ENCODE measurements at places on chromosomes 11 and 22. TPM values are rescaled to one million over a fixed set of nuclear protein-coding genes. Genes with fewer than 3 reads are reported as not detected.

DNA sequence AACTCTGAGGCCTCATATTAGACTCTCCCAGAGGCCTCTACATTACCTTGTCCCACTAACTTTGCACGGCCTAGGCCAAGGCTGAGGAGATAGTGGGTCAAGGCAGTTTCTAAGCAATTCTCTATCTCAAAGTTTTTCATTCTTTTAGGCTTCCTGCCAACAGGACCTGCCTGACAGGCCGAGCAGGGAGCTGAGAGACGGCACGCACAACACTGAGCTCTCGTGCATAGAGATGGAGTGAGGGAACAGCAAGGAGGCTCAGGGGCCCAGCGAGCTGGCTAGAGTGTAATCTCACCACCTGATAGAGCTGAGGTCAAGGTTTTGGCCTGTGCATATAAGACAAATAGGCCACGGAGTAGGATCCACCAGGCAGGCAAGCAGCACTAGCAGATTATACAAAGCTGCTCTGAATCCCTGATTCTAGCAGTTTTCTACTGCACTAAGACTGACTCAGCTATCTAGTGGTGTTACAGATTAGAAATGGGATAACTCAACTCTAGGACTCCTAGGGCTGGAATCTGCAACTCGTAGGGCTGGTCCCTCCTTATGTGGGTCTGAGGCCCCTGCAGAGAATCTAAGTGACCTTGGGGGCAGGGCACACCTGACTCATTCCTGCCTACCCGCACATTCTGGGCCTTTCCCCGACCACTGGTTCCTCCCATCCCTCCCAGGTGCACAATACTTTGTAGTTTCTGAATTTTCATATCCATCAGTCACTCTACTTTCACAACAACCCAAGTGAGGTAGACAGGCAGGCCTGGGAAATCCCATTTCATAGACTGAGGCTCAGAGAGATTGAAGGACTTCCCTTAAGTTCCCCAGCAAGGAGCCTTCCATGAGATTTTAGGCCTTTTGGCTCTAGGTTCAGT, 1.7 kb downstream of the CYB5R2 start:
- no peak for DNase-seq

The SCGB1A1 gene
- total RNA-seq: not detected

GRCh38 chr22:50673231-50674129, 857 bp downstream of the SHANK3 start:
- DNase-seq: no peak

The TKFC gene
- 50.0 TPM for total RNA-seq

The CNTF gene
- total RNA-seq: 1.8 TPM

DNA sequence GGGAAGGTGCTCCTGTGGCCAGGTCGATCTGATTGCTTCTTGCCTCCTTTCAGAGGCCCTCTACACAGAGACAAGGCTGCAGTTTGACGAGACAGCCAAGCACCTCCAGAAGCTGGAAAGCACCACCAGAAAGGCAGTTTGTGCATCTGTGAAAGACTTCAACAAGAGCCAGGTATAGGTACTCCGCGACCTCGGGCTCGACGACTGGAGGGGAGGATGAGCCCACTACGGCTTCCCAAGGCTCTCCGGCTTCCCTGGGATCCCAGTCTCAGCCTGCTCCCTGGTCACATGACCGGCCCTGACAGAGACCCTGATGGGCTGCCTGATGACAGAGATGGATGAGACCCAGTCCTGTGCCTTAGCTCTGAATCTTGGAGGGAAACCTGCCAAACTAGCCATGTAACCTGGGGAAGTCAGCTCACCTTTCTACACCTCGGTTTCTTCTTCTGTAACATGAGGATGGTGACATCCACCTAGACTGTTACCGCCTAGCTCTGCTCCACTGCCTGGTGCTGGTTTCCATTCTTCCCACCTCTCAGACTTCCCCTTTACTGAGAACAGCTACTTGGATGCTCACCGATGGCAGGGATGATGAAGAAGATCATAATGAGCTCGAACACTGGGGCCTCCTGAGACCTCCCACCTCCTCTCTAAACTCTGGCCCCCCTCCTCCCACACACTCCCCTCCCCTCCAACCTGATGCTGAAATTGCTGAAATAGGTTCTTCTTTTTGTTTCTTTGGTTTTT, 8.9 kb downstream of the RIBC2 start:
- no peak for DNase-seq

DNA sequence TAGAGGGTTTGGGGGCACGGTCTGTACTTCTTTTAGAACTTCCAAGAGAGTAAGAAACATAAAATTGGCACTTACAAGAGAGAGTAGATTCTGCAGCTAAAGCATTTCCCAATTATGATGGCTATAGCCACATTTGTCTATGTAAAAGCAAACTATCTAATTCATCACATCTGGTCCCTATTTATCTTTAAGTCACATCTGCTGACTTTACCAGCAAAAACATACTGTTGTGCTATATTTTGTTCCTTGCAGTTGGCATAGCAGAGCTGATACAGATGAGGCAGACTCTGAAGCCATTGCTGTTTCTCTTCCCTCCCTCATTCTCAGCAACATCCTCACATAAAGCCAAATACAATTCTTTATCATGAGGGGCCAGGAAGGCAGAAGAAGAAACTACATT, 1533.5 kb upstream of the RAG2 start:
- no peak for DNase-seq

The ZFPL1 gene
- 43.2 TPM for total RNA-seq

- peak; percentile 77 for DNase-seq
These were observed 1.1 kb downstream of the TM7SF2 start for GRCh38 chr11:65112546-65113360.

The TSGA10IP gene
- not detected for total RNA-seq

GRCh38 chr11:134261626-134262488, 8.5 kb downstream of the ACAD8 start:
- no peak for DNase-seq

DNA sequence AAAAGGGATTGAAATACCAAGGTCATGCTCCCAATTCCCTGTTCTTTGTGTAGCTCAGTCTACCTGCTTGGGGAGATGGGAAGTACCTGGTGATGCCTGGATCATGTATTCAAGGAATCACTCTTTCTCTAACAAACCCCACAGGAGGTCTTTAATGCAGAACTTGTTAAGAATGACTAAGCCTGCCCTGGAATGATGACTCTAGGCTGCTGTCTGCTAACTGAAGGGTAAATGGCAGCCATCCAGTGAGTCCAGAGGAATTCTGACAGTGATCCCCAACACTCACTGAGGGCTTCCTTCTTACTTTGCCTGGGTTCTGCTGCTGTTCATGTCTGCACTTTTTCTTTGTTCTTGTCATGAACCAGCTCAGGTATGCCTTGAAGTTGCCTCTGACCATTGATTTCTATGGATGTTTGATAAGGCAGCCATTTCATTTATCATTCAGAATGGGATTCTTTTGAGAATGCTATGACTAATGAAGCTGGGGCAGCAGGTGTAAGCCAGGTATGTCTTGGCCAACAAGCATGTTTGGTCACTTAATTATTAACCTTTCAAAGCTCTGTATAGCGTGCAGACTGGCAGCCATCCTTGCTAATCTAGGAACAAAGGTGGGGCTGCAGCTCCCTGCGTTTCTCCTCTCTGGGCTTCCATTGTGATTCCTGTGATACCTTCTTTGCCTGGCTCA, 11.4 kb downstream of the PRSS23 start:
- no peak for DNase-seq

GRCh38 chr22:44424867-44425693, 73.0 kb downstream of the RTL6 start:
- DNase-seq: no peak

GRCh38 chr11:128323381-128323780, 264.0 kb downstream of the ETS1 start:
- no peak for DNase-seq

The TEAD1 gene
- total RNA-seq: 56.7 TPM

DNA sequence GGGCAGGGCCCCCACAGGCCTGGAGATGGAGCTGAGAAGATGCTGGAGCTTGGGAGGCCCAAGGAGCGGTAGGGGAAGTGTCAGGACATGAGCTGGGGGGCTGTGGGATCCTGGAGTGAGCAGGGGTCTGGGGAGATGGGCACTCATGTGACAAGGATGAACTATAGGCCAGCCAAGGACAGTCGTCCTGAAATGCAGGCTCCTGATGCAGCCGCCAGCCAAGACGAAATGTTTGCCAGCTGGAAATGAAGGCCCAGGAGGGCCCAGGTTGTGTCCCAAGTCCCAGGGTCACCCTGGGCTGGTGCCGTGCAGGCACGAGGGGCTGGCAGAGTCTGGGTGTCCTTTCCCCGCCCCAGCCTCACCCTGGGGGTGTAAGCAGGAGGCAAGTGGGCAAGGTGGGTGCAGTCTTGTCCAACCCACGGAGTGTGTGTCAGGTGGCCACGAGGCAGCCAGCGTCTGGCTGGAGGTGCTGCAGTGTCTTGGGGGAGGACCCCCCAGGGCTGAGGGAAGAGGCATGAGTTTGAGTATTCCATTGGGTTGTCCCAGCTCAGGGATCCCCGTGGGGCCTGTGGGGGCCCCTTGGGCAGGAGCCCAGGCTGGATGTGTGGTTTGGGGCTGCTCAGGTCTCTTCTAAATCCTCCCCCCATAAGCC, 21.4 kb downstream of the MRGPRG start:
- DNase-seq: no peak

- DNase-seq: no peak
These were observed 33.4 kb upstream of the WNT7B start for GRCh38 chr22:46010207-46010867.

GRCh38 chr22:22201185-22201929, 43.2 kb upstream of the VPREB1 start:
- no peak for DNase-seq

GRCh38 chr22:46082633-46083032, 67.7 kb upstream of the PPARA start:
- DNase-seq: no peak

DNA sequence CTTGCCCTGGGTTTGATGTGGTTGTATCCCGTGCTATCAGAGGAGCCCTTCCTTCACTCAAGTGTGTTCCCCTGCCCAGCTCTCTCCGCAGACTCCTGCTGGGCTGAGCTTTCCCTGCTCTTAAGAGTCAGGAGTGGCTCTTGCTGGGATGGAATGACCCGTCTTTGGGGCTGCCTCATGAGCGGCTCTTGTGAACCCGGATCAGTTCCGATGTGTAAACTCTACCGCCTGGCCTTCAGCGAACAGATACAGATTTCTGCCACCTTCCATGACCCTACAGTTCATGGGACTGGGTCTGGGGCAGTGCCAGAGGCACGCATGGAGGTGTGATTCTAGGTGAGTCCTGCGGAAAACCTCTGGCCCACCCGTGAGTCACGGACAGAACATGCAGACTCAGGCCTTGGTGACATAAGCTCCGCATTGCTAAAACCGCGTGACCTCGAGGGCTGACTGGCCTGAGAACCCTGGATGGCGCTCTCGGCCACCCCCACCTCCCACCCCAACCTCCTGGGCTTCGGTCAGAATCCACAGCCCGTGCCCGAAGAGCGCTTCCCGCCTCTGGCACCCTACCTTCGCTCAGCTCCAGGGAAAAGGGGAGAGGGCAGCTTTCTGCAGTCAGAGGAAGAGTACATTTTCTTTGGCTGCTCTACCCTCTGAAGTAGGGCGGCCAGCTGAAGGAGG, 1.3 kb upstream of the ZBTB16 start:
- DNase-seq: no peak
